ENCODE measurements at places on chromosomes 3 and 15.

- DNase-seq, result no peak
These were observed 33.7 kb upstream of the GPR171 start for GRCh38 chr3:151236736-151237135.

DNA sequence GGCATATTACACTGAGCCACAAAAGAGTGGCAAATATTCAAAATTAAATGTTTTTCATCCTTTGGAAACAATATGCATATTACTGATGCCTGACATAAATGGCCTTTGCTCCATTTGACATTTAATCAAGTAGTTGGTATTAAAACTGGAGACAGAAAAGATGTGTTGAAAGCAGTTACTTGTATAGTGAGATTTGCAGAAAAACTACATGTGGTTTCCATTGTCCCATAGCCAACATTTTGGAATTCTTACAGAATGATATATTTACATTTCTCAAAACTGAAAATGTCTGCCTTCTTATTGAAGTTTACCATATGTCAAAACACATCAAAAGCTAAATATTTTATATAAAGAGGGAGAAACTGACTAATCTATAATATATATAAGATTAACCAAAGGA, 21.6 kb downstream of the SHOX2 start:
- no peak for DNase-seq

- DNase-seq, result no peak
These were observed 51.2 kb downstream of the KAT2B start for GRCh38 chr3:20091331-20092047.

- DNase-seq, result no peak
These were observed 35.6 kb upstream of the PRR23E start for GRCh38 chr3:127157171-127157828.

GRCh38 chr3:141430316-141430715, 56.5 kb upstream of the RASA2 start:
- DNase-seq, result no peak

- DNase-seq, result no peak
These were observed at the start of gene CHST13 for GRCh38 chr3:126523745-126524428. Gene CHST13, plus strand, starts transcription at chr3:126524155. Its CDS starts 178 bp downstream, at chr3:126524333.

- no peak for DNase-seq
These were observed 165.6 kb downstream of the GMNC start for GRCh38 chr3:190696777-190697501.

DNA sequence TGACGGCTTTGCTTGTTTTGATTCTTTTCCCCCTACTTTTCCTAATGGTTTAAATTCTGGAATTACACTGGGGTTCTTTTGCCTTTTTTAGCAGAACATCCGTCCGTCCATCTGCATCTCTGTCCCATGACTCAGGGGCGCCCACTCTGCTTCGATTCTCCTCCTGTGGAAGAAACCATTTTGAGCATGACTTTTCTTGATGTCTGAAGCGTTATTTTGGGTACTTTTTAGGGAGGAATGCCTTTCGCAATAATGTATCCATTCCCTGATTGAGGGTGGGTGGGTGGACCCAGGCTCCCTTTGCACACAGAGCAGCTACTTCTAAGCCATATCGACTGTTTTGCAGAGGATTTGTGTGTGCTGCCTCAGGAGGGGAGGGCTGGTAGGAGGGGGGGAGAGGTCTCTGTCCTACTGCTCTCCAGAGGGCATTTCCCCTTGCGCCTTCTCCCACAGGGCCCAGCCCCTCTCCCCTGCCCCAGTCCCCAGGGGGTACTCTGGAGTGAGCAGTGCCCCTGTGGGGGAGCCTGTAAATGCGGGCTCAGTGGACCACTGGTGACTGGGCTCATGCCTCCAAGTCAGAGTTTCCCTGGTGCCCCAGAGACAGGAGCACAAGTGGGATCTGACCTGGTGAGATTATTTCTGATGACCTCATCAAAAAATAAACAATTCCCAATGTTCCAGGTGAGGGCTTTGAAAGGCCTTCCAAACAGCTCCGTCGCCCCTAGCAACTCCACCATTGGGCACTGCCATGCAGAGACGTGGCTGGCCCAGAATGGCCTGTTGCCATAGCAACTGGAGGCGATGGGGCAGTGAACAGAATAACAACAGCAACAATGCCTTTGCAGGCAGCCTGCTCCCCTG, 19.5 kb upstream of the BSN start:
- DNase-seq, result no peak

- DNase-seq, result no peak
These were observed 523.8 kb upstream of the NAALADL2 start for GRCh38 chr3:174335324-174335723.

DNA sequence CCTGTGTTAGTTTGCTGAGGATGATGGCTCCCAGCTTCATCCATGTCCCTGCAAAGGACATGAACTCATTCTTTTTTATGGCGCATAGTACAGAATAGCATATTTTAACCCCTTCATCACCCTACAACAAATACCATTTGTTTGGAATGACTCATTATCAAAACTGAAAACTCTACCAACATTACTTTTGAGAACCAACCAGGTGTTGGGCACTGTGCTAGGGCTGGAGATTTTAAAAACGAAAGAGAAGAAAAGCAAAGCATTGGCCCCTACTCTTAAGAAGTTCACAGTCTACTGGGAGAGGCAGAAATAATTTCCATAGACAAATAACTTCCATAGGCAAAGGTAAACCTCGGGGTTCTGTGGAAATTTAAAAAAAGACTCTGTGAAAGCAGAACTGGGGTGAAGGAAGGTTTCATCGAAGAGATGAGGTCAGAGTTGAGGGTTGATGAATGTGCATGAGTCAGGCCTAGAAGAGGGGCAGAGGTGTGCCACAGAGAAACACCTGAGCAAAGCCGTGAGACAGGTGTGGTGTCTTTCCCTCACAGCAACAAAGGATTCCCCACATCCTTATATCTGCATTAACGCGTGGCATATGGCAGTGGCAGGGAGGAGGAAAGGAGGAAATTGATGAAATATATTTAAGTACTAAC, 51.0 kb downstream of the MCF2L2 start:
- no peak for DNase-seq

- DNase-seq, result peak; percentile 45
These were observed 825 bp upstream of the RTP3 start for GRCh38 chr3:46496746-46497555.

DNA sequence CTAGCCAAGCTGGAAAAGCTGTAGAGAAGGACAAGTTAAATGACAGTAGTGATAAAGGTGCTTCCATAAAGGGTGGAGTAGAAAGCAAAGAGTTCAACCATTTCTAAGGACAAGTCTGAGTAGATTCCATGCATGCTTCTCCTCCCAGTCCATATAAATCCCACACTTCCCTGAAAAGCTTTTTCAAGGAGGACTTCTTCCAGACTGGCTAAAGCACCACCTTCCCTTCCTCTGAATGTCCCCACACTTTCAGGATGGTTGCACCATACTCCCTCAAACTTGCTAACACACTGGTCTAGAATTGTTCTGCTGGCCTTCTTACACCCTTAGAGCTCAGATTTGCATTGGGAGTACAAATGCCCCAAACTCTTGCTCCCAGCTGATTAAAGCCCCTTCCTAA, 40.9 kb downstream of the FBN1 start:
- DNase-seq, result no peak

GRCh38 chr3:101303089-101303731, 17.2 kb downstream of the IMPG2 start:
- no peak for DNase-seq

GRCh38 chr3:160112996-160113395, 112.2 kb upstream of the C3orf80 start:
- DNase-seq, result no peak

DNA sequence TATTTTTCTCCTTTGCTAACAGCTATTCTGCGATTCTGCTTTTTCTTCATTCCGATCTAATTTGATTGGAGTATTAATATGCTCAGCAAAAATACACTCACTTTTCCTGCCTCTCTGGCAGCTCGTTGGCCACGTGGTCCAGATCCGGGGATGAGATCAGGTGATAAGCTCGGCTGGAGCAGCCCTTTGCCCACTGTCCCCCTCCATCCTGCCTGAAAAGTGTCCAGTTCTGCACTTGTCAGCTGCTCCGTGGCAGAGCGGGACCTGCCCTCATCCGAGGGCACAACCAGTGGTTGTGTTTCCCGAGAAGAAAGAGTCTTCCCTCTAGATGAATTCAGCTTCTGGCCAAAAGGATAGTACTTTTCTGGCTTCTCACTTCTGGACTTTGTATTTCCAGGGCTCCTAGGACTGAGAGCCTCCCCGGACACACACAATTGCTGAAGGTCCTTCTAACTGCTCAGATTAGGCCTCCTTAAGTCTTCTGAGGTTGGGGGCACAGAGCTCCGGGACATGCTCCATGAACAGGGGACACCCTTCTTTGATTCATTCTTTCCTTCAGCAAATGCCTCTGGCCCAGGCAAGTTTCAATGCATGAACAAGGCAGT, 103.9 kb upstream of the ALDH1A3 start:
- no peak for DNase-seq

- no peak for DNase-seq
These were observed 24.5 kb upstream of the SSR3 start for GRCh38 chr3:156579427-156579851.

DNA sequence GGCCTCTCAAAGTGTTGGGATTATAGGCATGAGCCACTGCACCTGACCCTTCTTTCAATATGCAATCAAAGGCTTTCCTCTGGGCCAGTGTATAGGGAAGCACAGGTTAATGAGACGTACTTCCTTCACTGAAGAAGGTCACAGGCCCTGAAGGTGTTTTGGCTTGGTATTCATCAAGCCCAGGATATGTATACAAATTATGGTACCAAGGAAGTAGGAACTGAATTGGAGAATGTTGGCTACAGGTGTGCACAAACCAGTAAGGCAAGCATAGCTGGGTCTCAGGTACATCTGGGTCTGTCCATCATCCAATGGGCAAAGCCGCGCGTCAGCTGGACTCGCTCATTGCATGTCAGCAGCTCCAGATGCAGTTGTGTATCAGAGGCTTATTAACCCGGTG, 237.9 kb downstream of the ADAMTS17 start:
- no peak for DNase-seq

GRCh38 chr15:86522721-86523120, 443.1 kb downstream of the AGBL1 start:
- no peak for DNase-seq

GRCh38 chr3:157089455-157090221, 70.3 kb downstream of the CCNL1 start:
- DNase-seq, result peak; percentile 15

- no peak for DNase-seq
These were observed 46.9 kb downstream of the TBL1XR1 start for GRCh38 chr3:177150218-177150916.

GRCh38 chr3:59895972-59896371, 846.1 kb upstream of the CFAP20DC start:
- no peak for DNase-seq

- DNase-seq, result no peak
These were observed 158.8 kb downstream of the CLSTN2 start for GRCh38 chr3:140093742-140094141.

DNA sequence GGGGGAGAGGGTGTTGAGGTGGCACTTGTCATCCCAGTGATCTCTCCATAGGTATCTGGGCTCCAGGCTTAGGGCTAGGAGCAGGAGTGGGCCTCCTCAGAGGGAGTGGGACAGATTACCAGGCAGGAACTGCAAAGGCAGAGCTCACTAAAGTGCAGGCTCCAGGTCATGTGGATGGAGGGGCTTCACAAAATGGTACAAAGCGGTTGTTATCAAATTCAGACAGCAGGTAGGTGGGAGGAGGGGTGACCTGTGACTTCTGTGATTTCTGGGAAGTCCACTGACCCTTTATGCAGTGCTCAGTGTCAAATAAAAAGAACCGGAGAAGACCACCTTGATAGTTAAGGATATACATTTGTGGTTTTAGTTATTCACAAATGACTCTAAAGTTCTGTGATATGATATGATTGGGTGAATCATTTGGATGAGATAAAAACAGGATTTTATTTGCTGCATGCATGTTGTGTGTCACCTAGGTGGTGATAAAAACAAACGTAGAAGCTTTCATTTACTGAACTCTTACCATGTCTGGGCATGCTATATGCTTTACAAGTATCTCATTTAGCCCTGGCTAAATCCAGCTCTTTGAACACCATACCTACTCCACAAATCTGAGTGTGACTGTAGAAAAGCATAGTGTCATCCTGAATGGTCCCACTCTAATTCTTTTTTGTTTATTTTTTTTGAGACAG, 20.2 kb downstream of the ST6GAL1 start:
- DNase-seq, result no peak

GRCh38 chr3:192795021-192795420, 67.7 kb upstream of the FGF12 start:
- no peak for DNase-seq

DNA sequence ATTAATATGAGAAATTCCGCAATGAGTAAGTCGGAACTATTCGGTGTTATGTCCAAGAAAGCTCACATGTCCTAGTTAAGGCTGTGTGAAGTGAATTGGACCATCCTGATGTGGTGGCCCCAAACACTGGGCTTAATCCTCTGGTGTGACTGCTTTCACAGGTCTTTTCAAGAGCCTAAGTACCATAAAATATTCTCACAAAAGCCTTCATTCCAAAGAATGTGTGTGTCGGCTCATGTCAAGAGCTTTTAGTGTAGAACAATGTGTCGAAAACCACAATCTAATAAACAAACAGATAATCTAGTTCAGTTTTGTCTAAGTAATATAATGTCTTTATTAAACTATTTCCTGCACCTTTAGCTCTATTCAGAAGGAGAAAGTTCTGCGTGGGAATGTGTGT, 311.4 kb downstream of the LPP start:
- no peak for DNase-seq

- DNase-seq, result no peak
These were observed 111.5 kb downstream of the TBL1XR1 start for GRCh38 chr3:177085794-177086193.

DNA sequence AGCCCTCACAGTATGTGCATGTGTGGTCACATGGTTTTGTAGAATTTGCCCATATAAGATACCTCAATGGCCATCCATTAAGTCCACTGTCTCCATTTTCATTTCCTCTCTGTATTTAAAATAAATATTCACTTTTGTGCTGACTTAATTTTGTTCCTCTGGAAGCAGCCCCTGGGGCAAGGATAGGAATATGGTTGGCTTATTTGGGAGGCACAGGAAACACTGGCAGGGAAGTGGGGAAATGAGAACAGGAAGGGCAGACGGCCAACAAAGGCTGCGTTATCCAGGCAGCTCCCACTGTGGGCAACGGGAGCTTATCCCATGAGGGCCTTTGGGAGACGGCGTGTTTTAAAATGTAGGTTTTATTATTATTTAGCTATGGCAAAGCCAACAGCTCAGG, 148.6 kb downstream of the SHQ1 start:
- no peak for DNase-seq

- DNase-seq, result peak; percentile 4
These were observed 647 bp downstream of the HMG20A start for GRCh38 chr15:77421370-77421700.

GRCh38 chr3:11373654-11374053, 101.5 kb downstream of the ATG7 start:
- no peak for DNase-seq

- DNase-seq, result no peak
These were observed 225.8 kb upstream of the DPPA4 start for GRCh38 chr3:109563149-109563548.

GRCh38 chr15:93895976-93896770, 335.2 kb upstream of the MCTP2 start:
- DNase-seq, result no peak

- DNase-seq, result no peak
These were observed 5.9 kb downstream of the ACVR2B start for GRCh38 chr3:38459499-38460048.

All from effector CD4-positive, alpha-beta T cell (primary cell).